H9 (cell line): ENCODE measurements at places on chromosomes 11 and 22. TPM values are rescaled to one million over a fixed set of nuclear protein-coding genes. Genes with fewer than 3 reads are reported as not detected.

DNA sequence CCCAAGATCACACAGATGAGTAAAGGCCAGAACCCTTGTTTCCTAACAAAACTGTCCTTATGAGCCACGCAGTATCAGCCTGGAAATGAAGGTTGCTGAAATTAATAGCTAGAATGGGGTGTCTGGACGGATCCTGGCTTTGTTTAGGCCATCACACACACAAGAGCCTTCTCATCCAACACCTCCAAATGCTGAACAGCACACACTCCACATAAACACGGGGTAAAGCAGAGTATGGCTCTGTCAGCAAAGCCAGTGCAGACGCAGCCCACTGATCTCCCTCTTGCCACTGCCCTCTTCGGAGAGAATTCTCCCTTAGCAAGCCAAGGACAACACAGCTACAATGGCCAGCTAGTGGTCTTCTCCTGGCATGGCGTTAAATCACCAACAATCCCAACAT, 392.6 kb upstream of the SYN3 start:
- H3K27ac ChIP-seq = no peak overlapping the region
- H3K4me1 ChIP-seq = peaks cover 6% of the 10 kb centered on the region
- no peak overlapping the region for H3K4me3 ChIP-seq
- no peaks in the 10 kb centered on the region for H3K27me3 ChIP-seq
- H3K36me3 ChIP-seq = no peaks in the 10 kb centered on the region; the same call in 1 of the 3 replicates
- no peak for DNase-seq

DNA sequence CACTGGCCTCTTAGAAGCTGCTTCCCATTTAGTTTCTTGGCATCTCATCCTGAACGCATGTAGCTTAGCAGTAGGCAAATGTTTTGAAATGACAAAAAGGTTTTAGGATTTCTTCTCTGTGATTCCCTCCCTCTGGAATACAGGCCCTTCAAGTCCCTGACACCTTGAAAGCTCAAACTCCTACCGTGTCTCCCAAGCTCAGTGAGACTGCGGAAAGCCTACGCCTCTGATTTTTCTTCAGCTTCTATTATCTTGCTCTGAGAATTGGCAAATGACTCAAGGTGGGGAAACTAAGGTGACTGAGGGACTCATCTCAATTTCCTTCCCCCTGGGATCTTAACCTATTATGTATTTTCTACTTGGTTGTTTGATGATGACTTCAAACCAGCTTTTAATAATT, 130.3 kb downstream of the ENTHD1 start:
- no peak overlapping the region for H3K27ac ChIP-seq
- H3K36me3 ChIP-seq = no peaks in the 10 kb centered on the region
- no peak overlapping the region for H3K4me3 ChIP-seq
- no peaks in the 10 kb centered on the region for H3K4me1 ChIP-seq

- no peak overlapping the region; the same call in 2 of the 3 replicates for H3K4me3 ChIP-seq
- H3K36me3 ChIP-seq = no peaks in the 10 kb centered on the region
- H3K27ac ChIP-seq = no peak overlapping the region
- no peaks in the 10 kb centered on the region for H3K4me1 ChIP-seq
- H3K27me3 ChIP-seq = peaks cover 44% of the 10 kb centered on the region
Observed at GRCh38 chr11:128894286-128894681, 3.1 kb downstream of the KCNJ5 start.

- peaks cover 16% of the 10 kb centered on the region; the same call in 1 of the 2 replicates for H3K27me3 ChIP-seq
- H3K4me3 ChIP-seq = no peak overlapping the region
- H3K4me1 ChIP-seq = no peaks in the 10 kb centered on the region
- DNase-seq = no peak
Observed at GRCh38 chr11:64717268-64717578, 5.8 kb downstream of the NRXN2 start.

DNA sequence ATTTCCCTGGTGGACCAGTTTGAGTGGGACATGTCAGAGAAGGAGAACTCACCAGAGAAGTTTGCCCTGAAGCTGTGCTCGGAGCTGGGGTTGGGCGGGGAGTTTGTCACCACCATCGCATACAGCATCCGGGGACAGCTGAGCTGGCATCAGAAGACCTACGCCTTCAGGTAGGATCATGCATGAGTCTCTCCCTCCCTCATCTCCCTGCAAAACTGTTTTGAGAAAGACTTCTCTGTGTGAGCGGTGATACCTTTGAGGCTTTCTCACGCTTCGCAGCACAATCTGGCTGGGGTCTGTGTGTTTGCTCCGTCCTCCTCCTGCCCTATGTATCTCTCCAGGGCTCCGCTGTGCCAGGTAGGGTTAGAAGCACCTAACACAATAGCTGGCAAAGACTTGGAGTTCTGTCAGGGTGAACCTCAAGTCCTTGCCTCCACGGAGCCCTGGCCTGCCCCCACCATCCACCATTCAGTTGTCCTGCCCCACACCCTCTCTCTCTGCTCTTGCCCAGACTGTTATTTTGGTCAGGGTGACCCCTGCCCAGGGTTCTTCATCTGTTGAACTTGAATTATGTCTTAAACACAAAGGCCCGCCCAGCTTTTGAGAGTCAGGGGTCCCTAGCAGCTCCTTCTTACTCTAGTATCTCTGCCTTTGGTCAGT, 13.4 kb downstream of the DERL3 start:
- H3K27ac ChIP-seq = no peak overlapping the region
- H3K4me1 ChIP-seq = no peaks in the 10 kb centered on the region
- peaks cover 89% of the 10 kb centered on the region for H3K36me3 ChIP-seq
- no peak overlapping the region for H3K4me3 ChIP-seq
- H3K27me3 ChIP-seq = no peaks in the 10 kb centered on the region
- no peak for DNase-seq

GRCh38 chr22:24737582-24737981, 36.9 kb downstream of the PIWIL3 start:
- H3K27ac ChIP-seq = no peak overlapping the region
- no peaks in the 10 kb centered on the region for H3K4me1 ChIP-seq
- no peaks in the 10 kb centered on the region for H3K27me3 ChIP-seq
- no peaks in the 10 kb centered on the region; the same call in 2 of the 3 replicates for H3K36me3 ChIP-seq
- no peak for DNase-seq

- no peak for DNase-seq
- H3K27me3 ChIP-seq = no peaks in the 10 kb centered on the region
- H3K27ac ChIP-seq = no peak overlapping the region
- no peak overlapping the region for H3K4me3 ChIP-seq
- no peaks in the 10 kb centered on the region for H3K36me3 ChIP-seq
Observed at GRCh38 chr11:95102733-95103132, 13.1 kb downstream of the ENDOD1 start.

DNA sequence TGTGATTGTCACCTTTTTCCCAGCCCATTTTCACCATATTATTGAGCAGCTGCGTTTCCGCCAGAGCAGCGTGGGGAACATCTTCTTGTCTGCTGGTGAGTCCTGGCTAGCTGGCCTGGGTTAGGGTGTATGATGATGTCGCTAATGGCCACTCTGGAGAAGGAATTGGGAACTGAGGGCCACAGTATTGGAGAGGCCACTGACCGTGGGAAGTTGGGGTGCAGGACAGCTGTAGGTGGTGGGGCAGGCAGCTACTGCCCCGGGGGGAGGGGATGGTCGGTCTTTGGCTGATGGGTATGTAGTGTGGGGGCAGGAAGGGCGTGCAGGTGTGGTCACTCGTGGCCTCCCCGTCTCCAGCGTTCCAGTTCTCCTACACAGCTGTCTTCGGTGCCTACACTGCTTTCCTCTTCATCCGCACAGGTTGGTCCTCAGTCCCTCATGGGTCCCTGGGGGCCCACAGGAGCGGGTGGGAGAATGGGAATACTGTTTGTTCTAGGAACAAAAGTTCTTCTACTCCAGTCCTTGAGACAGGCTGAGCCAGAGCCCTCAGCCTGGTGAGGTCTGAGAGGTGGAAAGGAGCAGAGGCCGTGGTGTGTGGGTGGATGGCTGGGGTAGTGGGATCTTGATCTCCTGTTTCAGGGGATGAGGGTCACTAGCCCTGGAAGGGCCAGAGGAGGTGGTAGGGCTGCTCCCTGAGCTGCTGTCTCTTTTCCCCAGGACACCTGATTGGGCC, 2.1 kb downstream of the RCE1 start:
- H3K27ac ChIP-seq = no peak overlapping the region
- peaks cover 52% of the 10 kb centered on the region for H3K36me3 ChIP-seq
- peak overlapping the region; percentile 91 for H3K4me3 ChIP-seq
- DNase-seq = no peak

DNA sequence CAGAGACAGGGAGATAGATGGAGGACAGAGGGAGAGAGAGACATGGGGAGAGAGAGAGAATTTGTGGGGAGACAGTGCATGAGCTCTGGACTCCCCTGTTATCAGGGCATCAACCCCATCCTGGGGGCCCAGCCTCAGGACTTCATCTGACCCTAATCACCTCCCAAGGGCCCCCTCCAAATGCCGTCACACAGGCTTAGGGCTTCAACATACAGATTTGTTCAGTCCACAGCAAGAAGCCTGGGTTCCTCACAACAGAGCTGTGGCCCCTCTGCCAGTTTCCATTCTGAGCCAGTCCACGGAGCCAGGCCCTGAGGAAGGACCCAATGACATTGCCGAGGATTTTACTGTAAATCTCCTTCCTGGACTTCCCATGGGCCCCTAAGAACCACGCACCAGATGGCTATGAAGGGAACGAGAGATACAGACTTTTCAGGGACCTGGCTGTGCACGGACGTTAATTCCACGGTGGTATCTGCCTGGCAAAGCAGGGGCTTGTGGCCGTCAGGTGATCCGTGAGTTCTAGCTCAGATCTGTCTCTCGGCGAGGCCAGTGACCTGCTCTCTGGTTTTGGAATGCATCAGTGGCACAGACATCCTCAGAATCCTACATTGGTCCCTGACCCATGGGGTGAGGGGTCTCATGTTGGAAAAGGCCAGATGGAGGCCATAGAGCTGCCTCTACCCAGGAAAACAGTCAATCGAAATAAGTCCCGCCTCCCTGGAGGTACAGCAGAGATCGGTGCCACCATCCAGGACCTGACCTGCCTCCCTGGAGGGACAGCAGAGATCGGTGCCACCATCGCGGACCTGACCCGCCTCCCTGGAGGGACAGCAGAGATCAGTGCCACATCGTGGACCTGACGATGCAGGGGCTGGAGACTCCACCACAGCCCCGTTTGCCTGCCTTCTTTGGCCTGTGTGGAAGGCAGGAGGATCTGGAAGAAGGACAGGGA, 8.7 kb upstream of the B4GALNT4 start:
- no peak overlapping the region for H3K27ac ChIP-seq
- no peaks in the 10 kb centered on the region for H3K4me1 ChIP-seq
- no peaks in the 10 kb centered on the region for H3K27me3 ChIP-seq
- no peak overlapping the region for H3K4me3 ChIP-seq
- peak; percentile 40 for DNase-seq

DNA sequence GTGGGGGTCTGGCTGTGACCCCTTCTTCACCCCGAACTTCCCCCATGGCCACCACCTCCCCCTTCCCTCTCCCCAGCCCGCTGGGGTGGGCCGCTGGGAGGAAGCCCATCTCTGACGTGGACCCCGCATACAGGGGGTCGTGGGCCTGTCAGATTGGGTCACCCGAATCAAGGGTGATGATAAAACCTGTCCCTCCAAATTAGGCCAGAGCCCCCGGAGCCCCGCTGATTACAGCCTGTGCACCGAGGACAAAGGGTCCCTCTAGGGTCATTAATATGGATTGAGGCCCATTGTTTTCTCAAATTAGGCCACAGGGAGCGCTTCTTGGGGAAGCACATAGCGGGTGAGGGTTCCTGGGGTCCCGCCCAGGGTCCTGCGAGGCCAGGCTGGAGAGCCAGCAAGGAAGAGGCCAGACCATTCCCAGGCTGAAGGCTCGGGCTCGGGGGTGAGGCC, 4.9 kb upstream of the LINC01488 start:
- H3K27me3 ChIP-seq = no peaks in the 10 kb centered on the region
- no peak for DNase-seq
- peaks cover 3% of the 10 kb centered on the region; the same call in 1 of the 2 replicates for H3K4me1 ChIP-seq
- no peak overlapping the region for H3K27ac ChIP-seq

GRCh38 chr22:33873186-33873585, 47.1 kb downstream of the LARGE1 start:
- H3K4me1 ChIP-seq = peaks cover 8% of the 10 kb centered on the region; the same call in 1 of the 2 replicates
- no peaks in the 10 kb centered on the region for H3K27me3 ChIP-seq

DNA sequence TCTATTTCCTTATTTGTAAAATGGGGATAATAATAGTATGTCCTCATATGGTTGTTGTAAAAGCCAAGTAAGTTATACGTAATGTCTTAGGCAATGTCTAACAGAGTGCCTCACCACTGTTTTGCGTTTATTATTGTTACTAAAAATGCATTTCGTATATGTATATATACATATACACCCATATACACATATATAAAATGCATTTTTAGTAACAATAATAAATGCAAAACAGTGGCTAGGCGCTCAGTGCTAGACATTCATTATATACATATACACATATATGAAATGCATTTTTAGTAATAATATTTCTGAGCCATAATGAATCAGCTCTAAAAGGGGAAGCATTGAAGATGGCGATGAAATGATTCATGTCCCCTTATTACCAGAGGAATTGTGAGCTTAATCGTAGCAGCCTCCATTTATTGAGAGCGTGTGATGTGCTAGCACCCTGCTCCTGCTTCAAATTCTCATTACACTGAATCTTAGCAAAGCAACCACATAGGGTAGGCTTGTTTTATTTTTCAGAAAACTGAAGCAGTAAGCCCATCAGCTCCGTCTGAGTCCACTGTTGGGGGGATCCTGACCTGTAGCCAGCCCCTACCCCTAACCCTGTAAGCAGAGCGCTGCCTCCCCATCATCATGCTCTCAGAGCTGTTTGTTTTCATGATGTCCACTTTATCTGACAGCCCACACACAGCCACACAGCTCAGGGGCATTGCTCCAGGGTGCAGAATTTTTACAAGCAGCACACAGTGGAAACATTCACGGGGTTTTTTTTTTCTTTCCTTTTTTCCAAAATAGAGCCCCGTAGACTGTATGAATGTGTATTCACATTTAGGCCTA, 97.1 kb upstream of the NAV2 start:
- no peaks in the 10 kb centered on the region for H3K4me1 ChIP-seq
- H3K4me3 ChIP-seq = no peak overlapping the region
- peaks cover 10% of the 10 kb centered on the region for H3K36me3 ChIP-seq
- no peak for DNase-seq
- H3K27ac ChIP-seq = no peak overlapping the region

GRCh38 chr11:102223859-102224258, 93.4 kb upstream of the BIRC3 start:
- H3K27ac ChIP-seq = no peak overlapping the region
- H3K27me3 ChIP-seq = no peaks in the 10 kb centered on the region
- DNase-seq = no peak

GRCh38 chr11:65014726-65015227, 817 bp downstream of the ARL2 start:
- H3K27me3 ChIP-seq = no peaks in the 10 kb centered on the region
- no peaks in the 10 kb centered on the region for H3K4me1 ChIP-seq
- H3K36me3 ChIP-seq = peaks cover 19% of the 10 kb centered on the region
- peak overlapping the region; percentile 83 for H3K4me3 ChIP-seq

- no peaks in the 10 kb centered on the region for H3K27me3 ChIP-seq
- no peak overlapping the region for H3K4me3 ChIP-seq
- DNase-seq = no peak
- no peak overlapping the region for H3K27ac ChIP-seq
Observed at GRCh38 chr11:37450613-37451012, 852.6 kb upstream of the RAG2 start.

The ANKK1 gene
- 0.11 and 0.20 TPM in 2 replicates for total RNA-seq

The ZP1 gene
- total RNA-seq = not detected in 2 replicates

The VSIG10L2 gene
- not detected in 2 replicates for total RNA-seq

The FAM111B gene
- 31.9 and 35.0 TPM in 2 replicates for total RNA-seq

The OVOL1 gene
- total RNA-seq = 5.1 and 5.7 TPM in 2 replicates

The DDTL gene
- not detected in 2 replicates for total RNA-seq

The MIAT gene
- total RNA-seq = 77.0 and 85.6 TPM in 2 replicates

The PGR gene
- 0.02 and 0.07 TPM in 2 replicates for total RNA-seq

The UBQLN3 gene
- not detected in 2 replicates for total RNA-seq

The NCR3LG1 gene
- 0.94 and 1.4 TPM in 2 replicates for total RNA-seq

The TRIM51 gene
- not detected in 2 replicates for total RNA-seq

The MAPK8IP1 gene
- total RNA-seq = 30.1 and 30.2 TPM in 2 replicates

The OR51F1 gene
- total RNA-seq = not detected in 2 replicates

The OR5B12 gene
- not detected in 2 replicates for total RNA-seq

The APOA5 gene
- total RNA-seq = 0.11 TPM in 1 of 2 replicates, not detected in the other
